ENCODE measurements at places on chromosomes 7 and 10. TPM values are rescaled to one million over a fixed set of nuclear protein-coding genes. Genes with fewer than 3 reads are reported as not detected.

Gene TAS2R5
- 1.1 TPM for total RNA-seq

Gene ZNF425
- total RNA-seq: 0.77 TPM

Gene NME8
- total RNA-seq: not detected

Gene INHBA
- not detected for total RNA-seq

Gene MINPP1
- total RNA-seq: 10.8 TPM

Gene SLC16A9
- 2.2 TPM for total RNA-seq

Gene STEAP1B
- total RNA-seq: 0.32 TPM

Gene HABP2
- not detected for total RNA-seq

Gene AOC1
- not detected for total RNA-seq

Gene KIAA1217
- 2.1 TPM for total RNA-seq

- peak; percentile 60 for ATAC-seq
Measured at GRCh38 chr10:103564776-103565520, 71.4 kb downstream of the NEURL1 start.

- ATAC-seq: no peak
Measured at GRCh38 chr7:42155584-42156290, 81.3 kb downstream of the GLI3 start.

- ATAC-seq: no peak
Measured at GRCh38 chr7:51242881-51243518, 73.6 kb downstream of the COBL start.

GRCh38 chr7:70836946-70837345 is 295.0 kb upstream of the GALNT17 start:
- no peak for ATAC-seq

- ATAC-seq: no peak
Measured at GRCh38 chr7:135447748-135448147, 62.2 kb downstream of the CNOT4 start.

GRCh38 chr10:63865210-63865609 is 344.0 kb downstream of the REEP3 start:
- ATAC-seq: no peak

DNA sequence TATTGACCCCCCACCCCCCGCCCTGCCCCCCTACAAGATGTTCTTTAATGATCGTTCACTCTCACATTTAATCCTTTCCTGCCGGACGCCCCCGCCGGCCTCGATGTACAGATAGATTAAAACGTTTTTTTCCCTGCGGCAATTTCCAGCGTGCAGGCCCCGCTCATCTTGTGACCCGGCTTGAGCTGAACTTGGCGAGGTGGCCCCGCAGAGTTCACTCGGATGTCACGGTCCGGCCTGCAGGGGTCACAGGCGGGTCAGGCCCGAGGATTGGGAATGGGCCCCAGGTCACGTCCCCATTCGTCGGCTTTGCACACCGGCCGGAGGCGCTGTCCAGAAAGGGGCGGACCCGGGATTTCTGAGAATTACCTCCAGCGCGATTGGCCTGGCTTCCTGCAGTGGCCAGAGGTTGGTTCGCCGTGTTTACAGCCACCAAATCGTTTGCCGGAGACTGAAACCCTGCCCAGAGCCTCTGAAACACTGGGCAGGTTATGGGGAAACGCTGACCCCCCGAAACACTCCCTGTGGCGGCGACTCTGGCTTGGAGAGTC is 1.9 kb upstream of the CYP26A1 start:
- ATAC-seq: no peak

- peak; percentile 55 for ATAC-seq
Measured at GRCh38 chr7:518630-519483, 789 bp downstream of the PDGFA start.

DNA sequence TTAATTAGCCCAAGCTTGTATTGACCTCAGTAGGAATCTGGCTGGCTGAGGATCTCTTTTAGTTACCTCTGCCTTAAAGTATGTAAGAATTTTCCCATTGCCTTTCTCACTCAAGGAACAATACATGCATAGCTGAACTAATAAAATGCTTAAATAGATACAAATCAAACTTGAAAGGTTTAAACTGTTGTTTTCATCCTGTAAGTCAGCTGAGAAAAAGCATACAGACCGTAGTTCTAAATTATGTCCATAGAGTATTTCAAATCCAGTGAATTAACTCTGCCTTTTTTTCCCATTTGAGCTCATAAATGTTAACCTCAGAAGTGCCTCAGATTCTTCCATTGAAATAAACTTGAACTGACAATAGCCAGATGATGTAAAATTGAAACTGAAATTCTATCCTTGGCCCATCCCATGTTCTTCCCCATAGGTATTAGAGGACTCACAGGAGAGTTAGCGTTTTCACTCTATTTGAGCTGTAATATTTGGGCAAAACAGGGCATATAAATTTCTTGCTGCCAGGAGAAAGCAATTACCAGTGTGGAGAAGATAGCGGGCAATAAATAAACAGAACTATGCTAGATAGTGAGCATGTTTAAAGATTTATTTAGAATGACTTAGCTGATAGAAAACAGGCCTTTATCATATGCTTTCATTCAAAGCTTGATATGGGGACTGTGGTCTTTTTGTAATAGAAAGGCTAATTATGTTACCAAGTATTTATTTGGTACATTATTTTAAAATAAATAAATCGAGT is 163.7 kb downstream of the WNT2 start:
- no peak for ATAC-seq

- ATAC-seq: no peak
Measured at GRCh38 chr7:40572810-40573465, 438.1 kb downstream of the SUGCT start.

All from activated T-helper 17 cell treated with anti-CD3 and anti-CD28 coated beads, Interleukin-2, amount 50 U/mL, for 72 hours (primary cell).